ENCODE measurements at places on chromosomes 7 and 10.
A peak's percentile ranks its signal among the peaks of the same experiment; 100 is the strongest.

DNA sequence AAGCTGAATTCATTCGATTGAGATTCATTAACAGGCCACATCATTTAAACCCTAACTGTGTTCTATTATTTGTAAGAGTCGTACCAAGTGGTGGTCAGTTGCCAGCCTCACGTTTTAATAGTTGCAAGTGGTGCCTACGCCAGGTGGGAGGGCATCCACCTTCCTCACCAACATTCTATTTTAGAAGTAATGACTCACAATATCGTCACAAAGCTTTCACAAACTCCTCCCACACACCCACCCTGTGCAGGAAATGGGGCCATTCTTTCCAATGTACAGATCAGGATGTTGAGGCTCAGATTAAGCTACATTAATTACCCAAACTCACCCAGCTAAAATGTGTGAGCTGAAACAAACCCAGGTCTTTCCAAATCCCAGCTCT lies 77.3 kb upstream of the SAMD8 start:
- peak; percentile 26 for DNase-seq

- no peak for DNase-seq
These were observed 96.9 kb upstream of the TNS3 start for GRCh38 chr7:47678641-47679380.

- no peak for DNase-seq
These were observed 345.8 kb downstream of the KCNMA1 start for GRCh38 chr10:77291596-77292505.

DNA sequence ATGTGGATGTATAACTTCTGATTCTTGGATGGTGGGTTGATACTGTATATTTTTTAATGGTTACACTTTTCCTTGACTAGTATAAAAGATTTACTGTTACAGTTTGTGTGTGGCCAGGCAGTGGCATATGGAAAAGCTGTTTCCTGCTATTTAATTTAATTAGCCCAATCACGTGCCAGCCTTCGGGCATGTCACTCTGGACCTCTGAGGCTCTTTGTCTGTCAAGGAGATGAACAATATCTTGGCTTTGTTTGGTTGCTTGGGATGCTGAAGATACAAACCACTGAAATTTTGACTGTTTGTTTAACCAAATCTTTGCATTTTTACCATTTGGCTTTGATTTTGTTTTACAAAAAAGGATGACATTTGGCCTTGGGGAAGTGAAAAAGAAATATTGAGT lies 185.0 kb downstream of the HDAC9 start:
- DNase-seq, result no peak

DNA sequence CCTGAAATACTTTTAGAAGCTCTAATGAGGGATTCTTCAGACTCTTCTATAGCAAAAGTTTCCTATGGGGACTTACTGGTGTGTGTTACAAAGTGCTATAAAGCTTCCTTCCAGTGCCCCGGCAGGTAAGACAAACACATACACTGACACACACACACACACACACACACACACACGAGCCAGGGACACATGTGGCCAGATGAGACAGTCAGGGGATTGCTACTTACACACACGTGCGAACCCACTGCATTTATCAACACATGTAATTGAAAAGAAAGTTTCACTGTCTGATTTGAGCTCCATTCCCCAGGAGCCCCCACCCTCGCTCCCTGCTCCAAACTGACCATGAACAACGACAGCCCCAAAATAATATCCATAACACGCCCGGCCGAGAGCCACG lies 119.8 kb downstream of the PRPF18 start:
- DNase-seq, result no peak

DNA sequence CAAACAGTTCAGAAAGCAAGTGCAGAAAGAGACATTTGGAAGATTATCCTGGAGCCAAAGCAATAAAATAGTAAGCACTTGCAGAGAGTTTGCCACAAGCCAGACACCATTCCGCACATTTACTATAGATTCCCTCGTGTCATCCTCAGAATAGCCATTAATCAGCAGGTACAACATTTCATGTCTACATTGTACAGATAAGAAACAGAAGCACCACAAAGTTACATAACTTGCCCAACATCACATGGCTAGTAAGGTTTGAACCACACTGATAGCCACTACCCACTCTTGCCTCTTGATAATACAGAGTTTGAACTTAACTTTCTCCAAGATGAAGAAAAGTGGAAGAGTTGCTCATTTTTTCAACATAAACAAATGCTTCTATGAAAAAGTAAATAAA lies 40.6 kb upstream of the GHITM start:
- no peak for DNase-seq

- no peak for DNase-seq
These were observed 31.8 kb downstream of the AP3M1 start for GRCh38 chr10:74118804-74119203.

DNA sequence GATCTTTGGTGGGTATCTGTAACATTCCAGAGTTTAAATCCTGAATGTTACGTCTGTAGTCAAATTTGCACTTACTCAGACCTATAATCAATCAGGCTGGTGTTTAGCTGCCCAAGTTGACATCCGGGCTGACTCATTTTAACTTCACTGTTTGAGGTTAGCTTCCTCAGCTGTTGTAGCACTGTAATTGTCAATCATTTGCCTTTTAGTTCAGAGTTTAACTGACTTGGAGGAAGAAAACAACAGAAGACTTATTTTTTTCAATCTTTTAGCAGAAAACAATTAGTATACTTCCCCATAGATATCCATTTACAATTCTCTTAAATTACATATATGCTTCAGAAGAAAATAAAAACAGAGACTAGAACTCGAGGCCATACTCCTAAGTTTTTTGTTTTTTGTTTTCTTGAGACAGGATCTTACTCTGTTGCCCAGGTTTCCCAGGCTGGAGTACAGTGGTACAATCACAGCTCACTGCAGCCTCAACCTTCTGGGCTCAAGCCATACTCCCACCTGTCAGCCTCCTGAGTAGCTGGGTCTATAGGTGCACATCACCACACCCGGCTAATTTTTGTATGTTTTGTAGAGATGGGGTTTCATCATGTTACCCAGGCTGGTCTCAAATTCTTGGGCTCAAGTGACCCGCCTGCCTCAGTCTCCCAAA lies 38.5 kb upstream of the LRRC17 start:
- DNase-seq, result no peak

GRCh38 chr7:152968514-152968913 lies 209.0 kb downstream of the ACTR3B start:
- DNase-seq, result no peak

- DNase-seq, result no peak
These were observed 91.2 kb downstream of the TNS3 start for GRCh38 chr7:47490501-47491265.

DNA sequence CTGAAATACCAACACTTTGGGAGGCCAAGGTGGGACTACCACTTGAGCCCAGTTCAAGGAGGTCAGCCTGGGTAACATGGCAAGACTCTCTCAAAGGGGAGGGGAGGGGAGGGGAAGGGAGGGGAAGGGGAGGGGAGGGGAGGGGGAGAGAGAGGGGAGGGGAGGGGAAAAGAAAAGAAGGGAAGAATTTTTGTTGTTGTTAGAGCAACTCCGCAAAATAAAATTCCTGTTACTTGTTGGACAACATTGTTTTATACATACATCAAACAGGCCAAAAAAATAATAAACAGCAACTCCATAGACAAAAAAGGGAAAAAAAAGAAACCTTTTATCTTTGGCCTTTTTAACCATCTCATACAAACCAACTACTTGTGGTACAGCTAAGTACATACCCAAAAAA lies 57.3 kb upstream of the TRIM24 start:
- no peak for DNase-seq

GRCh38 chr7:50962962-50963374 lies 180.3 kb upstream of the GRB10 start:
- DNase-seq, result no peak

GRCh38 chr10:119364645-119365600 lies 157.6 kb downstream of the GRK5 start:
- DNase-seq, result no peak

DNA sequence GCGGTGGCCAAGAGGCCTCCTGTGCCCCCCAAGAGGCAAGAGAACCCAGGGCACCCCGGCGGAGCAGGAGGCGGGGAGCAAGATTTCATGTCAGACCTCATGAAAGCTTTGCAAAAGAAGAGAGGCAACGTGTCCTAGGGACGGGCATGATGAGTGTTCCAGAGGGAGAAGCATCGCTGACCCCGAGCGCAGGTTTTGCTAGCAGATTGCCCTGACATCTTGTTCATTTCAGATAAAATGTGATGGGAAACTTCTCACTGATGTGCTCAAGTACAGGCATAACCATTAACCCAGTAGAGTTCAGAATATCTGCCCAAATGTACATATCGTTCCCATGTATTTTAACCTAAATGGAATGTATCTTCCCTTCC lies 129.2 kb downstream of the APBB1IP start:
- DNase-seq, result no peak

- DNase-seq, result no peak
These were observed 598.6 kb upstream of the MGMT start for GRCh38 chr10:128868481-128868880.

- DNase-seq, result no peak
These were observed 58.5 kb upstream of the ECHDC3 start for GRCh38 chr10:11683529-11684320.

DNA sequence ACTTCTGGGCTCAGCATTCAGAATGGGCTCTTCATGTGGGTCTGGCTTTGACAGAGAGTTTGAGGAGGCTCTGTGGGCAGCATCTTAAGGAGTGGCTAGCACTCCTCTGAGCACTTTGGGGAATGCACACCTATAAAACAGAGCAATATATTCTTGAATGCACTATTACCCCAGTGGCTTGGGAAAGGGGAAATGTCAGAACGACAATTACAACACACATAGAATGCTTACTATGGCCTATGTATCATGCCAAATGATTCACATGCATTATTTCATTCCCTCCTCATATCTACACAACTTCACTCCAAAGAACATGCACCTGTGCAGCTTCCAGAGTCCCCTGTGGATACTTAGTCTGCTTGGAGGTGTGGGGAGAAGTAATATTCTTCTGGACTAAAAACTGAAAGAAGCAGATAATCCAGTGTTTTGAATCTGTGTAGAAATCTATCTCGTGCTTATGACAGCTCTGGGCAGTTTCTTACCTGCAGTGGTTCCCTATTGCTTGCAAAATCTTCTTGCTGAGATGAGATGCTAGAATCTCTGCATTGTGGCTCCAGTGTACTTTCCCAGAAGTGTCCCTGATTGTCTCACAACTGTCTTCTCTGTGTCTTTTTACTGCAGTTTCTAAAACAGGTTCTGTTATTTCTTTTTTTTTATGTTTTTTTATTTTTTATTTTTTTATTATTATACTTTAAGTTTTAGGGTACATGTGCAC lies 5.5 kb upstream of the MGAM start:
- DNase-seq, result no peak

DNA sequence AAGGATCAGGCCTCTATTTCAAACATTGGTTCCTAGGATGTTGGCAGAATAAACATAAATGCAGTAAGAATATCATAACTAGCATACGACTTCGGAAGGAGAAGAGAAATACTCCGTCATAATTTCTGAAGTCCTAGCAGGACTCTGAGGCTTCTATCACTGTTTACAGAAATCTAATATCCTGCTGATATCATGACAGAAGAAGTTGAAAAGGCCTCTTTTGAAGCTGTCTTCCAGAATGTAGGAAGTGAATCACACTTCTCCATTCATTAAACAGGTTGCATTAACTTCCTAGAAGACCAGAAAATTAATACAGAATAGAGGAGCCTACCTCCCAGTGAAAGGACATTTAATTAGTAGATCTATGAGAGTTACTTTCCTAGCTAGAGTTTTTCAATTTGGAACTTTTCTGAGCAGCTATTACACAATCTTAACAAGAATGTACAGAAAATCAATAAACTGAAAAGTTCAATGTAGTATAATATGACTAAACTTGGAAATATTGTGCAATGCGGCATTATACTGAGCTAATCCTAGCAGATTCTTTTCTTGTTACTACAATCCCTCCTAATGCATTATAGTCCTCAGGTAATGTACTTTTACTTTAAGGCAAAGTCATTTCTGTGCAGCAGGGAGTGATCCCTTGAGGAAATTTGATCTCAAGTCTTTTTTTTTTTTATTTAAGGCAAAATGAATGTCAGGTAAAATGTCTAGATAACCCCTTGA lies 622.6 kb upstream of the CELF2 start:
- DNase-seq, result no peak

DNA sequence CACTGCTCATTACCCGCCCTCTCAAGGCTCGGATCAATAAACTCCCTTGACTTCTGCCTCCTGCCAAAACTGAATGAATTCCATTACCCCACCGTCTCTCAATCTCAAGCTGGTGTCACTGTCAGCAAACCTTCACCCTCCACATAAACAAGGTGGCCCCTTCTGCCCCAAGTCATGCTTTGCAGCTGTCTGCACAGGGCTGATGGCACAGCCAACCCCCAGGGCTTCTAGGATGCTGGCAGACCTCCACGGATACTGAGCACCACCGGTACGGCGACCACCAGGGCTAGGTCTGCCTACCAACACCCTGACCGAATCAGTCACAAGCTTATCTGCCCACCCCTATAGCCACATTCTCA lies 46.1 kb downstream of the PARD3 start:
- DNase-seq, result no peak

DNA sequence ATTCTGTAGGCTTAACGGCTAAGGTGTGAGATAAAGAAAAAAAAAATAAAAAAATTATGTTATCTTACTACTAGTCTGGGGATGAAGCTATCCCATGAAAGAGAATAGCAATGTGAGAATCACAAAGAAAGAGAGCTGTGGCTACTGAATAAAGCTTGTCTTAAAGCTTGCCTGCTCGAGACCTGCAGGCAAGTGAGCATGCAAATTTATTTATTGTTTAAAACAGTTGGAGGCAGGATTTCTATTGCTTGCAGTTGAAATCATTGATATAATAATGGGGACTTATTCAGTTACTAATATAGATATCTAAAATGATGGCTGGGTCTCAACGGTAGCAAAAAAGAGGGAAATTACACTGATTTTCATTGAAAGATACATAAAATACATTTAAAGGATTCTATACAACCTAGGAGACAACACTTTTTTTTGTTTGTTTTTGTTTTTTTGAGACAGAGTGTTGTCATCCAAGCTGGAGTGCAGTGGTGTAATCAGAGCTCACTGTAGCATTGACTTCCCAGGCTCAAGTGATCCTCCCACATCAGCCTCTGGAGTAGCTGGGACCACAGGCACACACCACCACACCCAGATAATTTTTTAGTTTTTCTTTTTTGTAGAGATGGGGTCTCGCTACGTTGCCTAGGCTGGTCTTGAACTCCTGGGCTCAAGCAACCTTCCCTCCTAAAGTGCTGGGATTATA lies 144.5 kb upstream of the FEZF1 start:
- DNase-seq, result no peak

DNA sequence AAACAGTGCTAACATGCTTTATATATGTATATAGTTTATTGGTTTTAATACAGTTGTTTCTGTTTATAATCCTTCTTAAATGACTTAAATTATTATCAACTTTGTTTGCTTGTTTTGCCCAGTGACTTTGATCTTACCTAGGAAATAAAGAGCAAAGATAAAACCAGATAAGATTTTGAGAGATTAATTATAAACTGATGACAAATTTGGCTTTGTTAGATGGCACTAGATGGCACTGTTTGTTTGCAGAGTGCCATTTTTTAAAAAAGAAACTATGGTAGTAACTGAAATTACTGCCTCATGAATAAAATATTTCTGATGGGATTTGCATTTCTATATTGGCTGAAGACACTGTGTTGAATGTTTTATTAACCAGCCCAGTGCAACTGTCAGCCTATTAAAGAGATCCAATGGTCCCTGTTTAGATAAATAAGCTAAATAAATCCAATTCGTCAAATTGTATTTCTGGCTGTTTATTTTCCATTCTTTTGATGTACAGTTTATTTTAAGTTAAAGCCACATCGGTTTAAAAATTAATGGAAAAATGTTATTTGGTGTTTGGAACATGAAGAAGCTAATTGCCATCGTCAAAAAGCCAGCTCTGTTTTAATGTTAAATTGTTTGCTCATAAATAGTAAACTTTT lies 28.7 kb downstream of the VTI1A start:
- DNase-seq, result no peak
